ENCODE measurements at places on chromosomes 3 and 15. TPM values are rescaled to one million over a fixed set of nuclear protein-coding genes. Genes with fewer than 3 reads are reported as not detected.

The SLC9A9 gene
- total RNA-seq = 6.6 TPM

The KNL1 gene
- 2.0 TPM for total RNA-seq

The CADPS gene
- 0.17 TPM for total RNA-seq

The MB21D2 gene
- total RNA-seq = 5.1 TPM

The IMPG2 gene
- 0.33 TPM for total RNA-seq

The GOLGA6L7 gene
- total RNA-seq = not detected

The GPR27 gene
- 0.26 TPM for total RNA-seq

The ISLR gene
- total RNA-seq = 134 TPM
